HuH-7 (cell line): ENCODE measurements at places on chromosomes 4 and X.

- no peak for DNase-seq
Observed at GRCh38 chr4:185213877-185214276, 4.5 kb downstream of the SNX25 start.

DNA sequence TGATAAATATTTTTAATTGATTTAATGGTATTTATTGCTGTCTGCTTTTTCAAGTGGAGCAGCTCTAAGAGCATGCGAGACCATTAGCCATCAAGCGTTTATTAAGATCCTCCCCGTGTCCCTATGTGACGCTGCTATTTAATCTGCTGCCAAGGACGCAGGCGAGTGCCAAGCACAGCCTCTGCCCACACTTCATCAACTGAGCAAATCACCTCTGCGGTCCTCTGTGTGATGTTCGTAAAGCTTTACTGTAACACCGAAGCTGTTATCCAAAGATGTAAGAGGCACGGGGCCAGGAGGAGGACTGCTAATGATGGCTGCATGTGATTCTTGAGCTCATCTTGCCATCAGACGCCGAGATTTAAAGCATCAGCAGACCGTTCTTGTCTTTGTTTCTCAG lies 79.5 kb downstream of the STOX2 start:
- no peak for DNase-seq

- DNase-seq: no peak
Observed at GRCh38 chrX:40933706-40934425, 151.4 kb upstream of the USP9X start.

- no peak for DNase-seq
Observed at GRCh38 chrX:50881028-50881427, 29.5 kb upstream of the BMP15 start.

DNA sequence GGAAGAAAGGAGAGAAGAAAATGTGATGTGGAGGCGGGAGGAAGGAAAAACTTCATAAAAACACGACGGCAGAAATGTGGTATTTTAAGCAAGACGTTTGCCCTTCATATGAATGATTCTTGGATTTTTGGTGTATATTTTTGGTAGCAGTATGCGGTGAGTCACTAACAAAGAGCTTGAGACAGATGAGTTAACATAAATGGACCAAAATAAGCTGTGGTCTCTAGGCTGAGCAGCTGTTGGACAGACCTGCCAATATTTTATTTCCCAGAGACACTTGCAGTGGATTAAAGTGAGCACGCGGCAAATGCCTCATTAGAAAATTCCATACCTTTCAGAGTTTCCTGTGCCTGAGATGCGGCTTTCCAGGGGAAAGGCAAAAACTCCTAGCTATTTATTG lies 43.1 kb upstream of the RPS6KA3 start:
- DNase-seq: no peak

DNA sequence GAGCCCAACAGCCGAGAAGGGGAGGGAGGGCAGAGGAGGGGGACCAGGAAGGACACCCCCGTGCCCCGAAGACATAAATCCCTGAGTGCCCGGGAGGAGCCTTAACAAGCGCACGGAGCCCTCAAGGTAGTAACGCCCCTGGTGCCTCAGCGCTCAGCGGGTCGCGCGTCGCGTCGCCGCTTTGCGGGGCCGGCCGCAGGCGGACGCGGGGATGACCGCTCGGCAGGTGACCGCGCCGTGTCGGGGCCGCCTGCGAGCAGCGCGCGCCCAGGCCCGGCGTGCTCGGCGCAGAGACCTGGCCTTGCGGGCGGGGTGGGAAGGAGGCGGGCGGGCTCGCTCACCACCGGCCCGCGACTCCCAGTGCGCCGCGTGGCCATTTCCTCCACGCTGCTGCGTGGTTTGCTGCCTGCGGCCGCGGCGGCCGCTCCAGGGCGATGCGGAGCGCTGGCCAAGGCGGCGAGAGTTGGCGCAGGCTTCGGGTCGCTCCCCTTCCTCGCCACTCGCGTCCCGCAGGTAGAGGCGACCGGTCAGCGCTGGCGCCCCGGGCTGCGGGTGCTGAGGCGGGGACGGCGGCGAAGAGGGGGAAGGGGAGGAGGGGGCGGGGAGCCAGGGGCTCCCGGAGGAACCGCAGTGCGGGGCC lies 632 bp downstream of the CCSER1 start:
- peak; percentile 9 for DNase-seq

DNA sequence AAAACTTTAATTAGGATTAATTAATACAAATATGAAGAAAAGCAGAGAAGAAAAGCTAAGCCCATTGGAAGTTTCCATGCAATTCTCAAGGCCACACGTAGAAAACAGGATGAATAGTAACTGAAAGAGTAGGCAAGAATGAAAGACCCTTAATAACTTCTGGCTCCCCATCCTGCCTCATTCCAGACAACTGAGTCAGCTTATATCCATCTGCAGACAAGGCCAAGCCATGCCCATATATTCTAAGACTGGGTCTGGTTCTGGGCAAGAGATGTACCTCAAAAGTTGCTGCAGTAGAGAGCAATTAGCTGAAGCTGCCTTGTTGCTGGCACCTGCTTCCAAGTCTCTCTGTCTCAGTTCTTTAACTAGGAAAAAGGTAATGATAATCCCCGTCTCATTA lies 244.1 kb downstream of the GPC3 start:
- no peak for DNase-seq

GRCh38 chr4:178233906-178234305 lies 791.7 kb upstream of the AGA start:
- DNase-seq: no peak

DNA sequence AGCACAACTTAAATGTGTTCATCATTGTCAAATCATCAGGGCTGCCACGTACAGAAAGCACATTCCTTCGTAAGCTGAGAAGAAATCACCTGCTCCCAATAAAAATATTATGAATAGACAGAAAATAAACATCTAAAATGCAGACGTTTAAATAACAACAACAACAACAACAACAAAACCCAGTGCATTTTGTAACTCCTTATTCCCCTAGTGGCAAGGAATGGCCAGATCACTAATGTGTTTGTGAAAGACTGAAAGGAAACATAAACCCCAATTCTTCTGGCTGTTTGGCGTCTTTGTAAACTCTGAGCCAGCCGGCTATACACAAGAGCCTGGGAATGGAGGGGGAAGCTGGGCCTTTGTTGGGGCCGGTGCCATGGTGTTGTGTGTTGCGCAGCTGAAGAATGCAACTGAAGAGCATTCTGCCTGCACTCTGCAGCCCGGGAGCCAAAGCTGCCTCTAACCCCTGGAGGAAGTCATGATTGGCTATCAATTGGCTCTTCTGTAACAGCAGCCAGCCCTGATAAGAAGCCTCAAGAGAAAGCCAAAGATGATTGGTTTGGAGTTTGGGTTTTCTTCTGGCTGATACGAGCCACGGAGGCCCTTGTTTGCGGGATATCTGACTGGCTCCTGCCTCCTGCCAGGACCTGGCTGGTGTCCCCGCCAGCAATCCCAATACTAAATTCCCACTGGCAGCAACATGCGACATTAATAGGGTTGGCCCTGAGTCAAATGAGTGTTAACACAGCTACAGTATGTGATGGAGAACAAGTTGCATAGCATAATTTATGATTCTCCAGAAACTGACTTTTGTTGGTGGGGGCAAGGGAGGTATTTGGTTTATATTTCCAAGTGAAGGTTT lies 89.7 kb upstream of the TFDP3 start:
- DNase-seq: no peak

DNA sequence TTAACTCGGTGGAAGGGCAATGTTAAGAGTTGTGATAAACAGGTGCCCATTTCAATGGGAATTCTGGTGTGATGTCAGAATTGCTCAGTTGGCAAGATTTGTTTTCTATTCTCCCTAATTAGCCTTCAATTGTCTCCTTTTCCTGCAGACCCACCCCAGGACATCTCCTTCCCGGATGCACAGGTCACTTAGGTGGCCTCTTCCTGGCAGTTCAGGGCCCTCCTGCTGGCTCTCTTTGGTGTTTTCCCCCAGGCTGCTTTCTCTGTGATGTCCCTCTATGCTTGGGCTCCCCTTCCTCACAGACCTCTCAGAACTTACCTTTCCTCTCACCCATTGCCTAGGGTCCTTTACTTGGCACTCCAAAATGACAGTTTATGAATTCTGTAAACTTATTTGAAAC lies 126.3 kb downstream of the GPAT3 start:
- DNase-seq: no peak

GRCh38 chr4:95190751-95191436 lies 357.9 kb downstream of the UNC5C start:
- no peak for DNase-seq
